ENCODE measurements at places on chromosomes 5 and 9.
A peak's percentile ranks its signal among the peaks of the same experiment; 100 is the strongest.

GRCh38 chr9:120438111-120438510, 141.9 kb downstream of the CDK5RAP2 start:
- DNase-seq = no peak

DNA sequence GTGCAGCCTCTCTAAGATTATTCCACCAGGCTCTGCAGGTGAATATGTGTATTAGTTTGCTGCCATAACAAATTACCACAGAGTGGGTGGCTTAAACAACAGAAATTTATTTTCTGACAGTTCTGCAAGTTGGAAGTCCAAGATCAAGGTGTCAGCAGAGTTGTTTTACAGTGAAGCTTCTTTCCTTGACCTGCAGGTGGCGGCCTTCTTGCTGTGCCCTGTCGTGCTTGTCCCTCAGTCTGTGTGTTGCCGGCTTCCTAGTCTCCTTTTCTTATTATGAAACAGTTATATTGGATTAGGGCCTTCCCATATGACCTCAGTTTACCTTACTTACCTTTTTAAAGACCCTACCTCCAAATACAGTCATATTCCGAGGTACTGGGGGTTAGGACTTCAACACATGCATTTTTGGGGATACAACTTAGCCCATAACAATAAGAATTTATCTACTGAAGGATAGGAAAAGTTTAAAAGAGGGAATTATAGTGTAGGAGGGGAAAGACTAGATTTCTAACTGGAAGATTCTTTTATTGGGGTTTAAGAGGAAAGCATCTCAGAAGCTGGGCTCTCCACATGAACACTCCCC, 97.4 kb downstream of the OSTF1 start:
- peak; percentile 35 for DNase-seq

- no peak for DNase-seq
Observed at GRCh38 chr5:643351-643801, 31.2 kb downstream of the CEP72 start.

- DNase-seq = no peak
Observed at GRCh38 chr5:68049053-68049713, 166.4 kb upstream of the PIK3R1 start.
